ENCODE measurements at places on chromosomes 5 and 9.
A peak's percentile ranks its signal among the peaks of the same experiment; 100 is the strongest.

GRCh38 chr5:25262221-25262620 lies 617.4 kb upstream of the CDH10 start:
- no peak for DNase-seq
- H3K27ac ChIP-seq: no peak overlapping the region
- peaks cover 5% of the 10 kb centered on the region for H3K4me1 ChIP-seq
- no peak overlapping the region for H3K4me3 ChIP-seq
- no peaks in the 10 kb centered on the region for H3K27me3 ChIP-seq
- peaks cover 3% of the 10 kb centered on the region for H3K36me3 ChIP-seq

- H3K4me3 ChIP-seq: no peak overlapping the region
- no peaks in the 10 kb centered on the region for H3K36me3 ChIP-seq
- DNase-seq: no peak
- H3K27me3 ChIP-seq: no peaks in the 10 kb centered on the region
- 0 out of 2 replicates have a peak overlapping the region, but pooled peaks have one; percentile 79 for H3K27ac ChIP-seq
Observed at GRCh38 chr5:179268966-179269693, 76.1 kb downstream of the ADAMTS2 start.

DNA sequence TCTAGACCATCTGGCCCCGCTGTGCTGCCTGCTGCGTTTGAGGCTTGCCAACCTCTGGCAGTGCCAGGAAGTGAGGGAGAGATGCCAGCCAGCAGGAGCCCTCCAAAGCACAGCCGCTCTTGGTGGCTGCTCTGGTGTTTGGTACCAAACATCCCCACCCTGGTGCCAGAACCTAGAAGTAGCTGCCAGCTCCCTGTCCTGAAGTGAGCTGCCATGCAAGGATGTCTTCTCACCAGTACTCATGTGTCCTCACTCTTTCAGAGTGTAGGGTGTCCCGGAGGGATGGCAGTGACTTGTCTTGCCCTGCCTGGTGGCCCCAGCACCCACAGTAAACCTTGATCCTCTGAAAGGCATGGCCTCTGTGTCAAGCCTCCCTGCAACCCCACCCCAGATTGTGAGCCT lies 43.4 kb downstream of the AMBP start:
- 0 out of 2 replicates have a peak overlapping the region, but pooled peaks have one; percentile 53 for H3K27ac ChIP-seq
- H3K36me3 ChIP-seq: peaks cover 14% of the 10 kb centered on the region
- no peak overlapping the region for H3K4me3 ChIP-seq
- H3K27me3 ChIP-seq: no peaks in the 10 kb centered on the region
- peaks cover 14% of the 10 kb centered on the region for H3K4me1 ChIP-seq

- peaks cover 97% of the 10 kb centered on the region for H3K27me3 ChIP-seq
- H3K27ac ChIP-seq: no peak overlapping the region
- H3K4me1 ChIP-seq: peaks cover 55% of the 10 kb centered on the region
- H3K36me3 ChIP-seq: peaks cover 14% of the 10 kb centered on the region
- no peak for DNase-seq
Observed at GRCh38 chr9:128390813-128391711, 19.9 kb downstream of the URM1 start.

GRCh38 chr5:31231177-31231838 lies 37.8 kb downstream of the CDH6 start:
- no peak for DNase-seq
- H3K36me3 ChIP-seq: no peaks in the 10 kb centered on the region
- H3K27me3 ChIP-seq: no peaks in the 10 kb centered on the region
- H3K27ac ChIP-seq: no peak overlapping the region
- peaks cover 14% of the 10 kb centered on the region for H3K4me1 ChIP-seq

DNA sequence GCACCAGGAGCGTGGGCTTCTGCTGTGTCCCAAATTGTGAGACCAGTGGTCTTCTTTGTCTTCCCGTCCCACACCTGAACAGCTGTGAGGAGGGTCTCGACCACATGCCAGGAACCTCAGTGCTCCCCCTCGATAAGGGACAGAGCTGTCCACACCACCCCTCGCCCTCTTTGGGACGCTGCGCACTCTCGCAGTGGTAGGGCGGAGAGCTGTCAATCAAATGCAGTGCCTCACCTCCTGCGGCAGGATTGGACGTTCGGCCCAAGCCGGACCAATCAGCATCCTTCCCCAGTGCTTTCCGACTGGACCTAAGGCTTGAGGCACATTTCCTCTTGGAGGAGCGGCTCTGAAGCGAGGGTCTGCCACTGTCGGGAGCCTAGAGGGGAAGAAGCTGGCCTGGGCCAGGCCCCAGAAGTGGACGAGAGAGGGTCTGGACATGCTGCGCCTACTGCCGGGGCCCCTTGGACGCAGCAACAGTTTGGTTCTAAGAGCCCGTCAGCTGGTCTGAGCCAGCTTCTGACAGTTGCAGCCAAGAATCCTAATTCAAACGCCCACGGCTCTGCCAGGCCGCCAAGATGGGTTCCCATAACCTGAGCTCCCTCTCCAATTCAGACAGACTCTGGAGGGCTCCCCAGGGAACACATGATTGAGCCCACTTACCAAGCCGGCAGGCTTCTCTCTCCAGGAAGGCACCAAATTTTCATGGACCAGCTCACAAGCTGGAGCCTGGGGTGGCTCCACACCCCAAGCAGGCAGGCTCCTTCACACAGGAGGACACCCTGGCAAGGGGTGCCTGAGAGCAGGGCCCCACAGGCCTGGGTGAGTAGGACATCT lies 28.1 kb upstream of the ADAMTS2 start:
- no peaks in the 10 kb centered on the region for H3K36me3 ChIP-seq
- no peaks in the 10 kb centered on the region for H3K4me1 ChIP-seq
- H3K4me3 ChIP-seq: no peak overlapping the region
- peak; percentile 42 for DNase-seq
- H3K27me3 ChIP-seq: no peaks in the 10 kb centered on the region
- H3K27ac ChIP-seq: no peak overlapping the region

- DNase-seq: no peak
- H3K36me3 ChIP-seq: no peaks in the 10 kb centered on the region
- H3K4me1 ChIP-seq: 0 out of 2 replicates have a peak, but pooled peaks cover 3% of the 10 kb centered on the region
- H3K4me3 ChIP-seq: no peak overlapping the region
Observed at GRCh38 chr5:10538103-10538788, 25.6 kb upstream of the ANKRD33B start.

- peaks cover 15% of the 10 kb centered on the region for H3K36me3 ChIP-seq
- no peak overlapping the region for H3K27ac ChIP-seq
- H3K27me3 ChIP-seq: no peaks in the 10 kb centered on the region
Observed at GRCh38 chr9:137784046-137784445, 93.5 kb upstream of the CACNA1B start.

- H3K27ac ChIP-seq: no peak overlapping the region
- H3K27me3 ChIP-seq: no peaks in the 10 kb centered on the region
- H3K36me3 ChIP-seq: peaks cover 17% of the 10 kb centered on the region
- H3K4me3 ChIP-seq: no peak overlapping the region
- DNase-seq: no peak
Observed at GRCh38 chr5:84715091-84715490, 330.4 kb upstream of the EDIL3 start.

DNA sequence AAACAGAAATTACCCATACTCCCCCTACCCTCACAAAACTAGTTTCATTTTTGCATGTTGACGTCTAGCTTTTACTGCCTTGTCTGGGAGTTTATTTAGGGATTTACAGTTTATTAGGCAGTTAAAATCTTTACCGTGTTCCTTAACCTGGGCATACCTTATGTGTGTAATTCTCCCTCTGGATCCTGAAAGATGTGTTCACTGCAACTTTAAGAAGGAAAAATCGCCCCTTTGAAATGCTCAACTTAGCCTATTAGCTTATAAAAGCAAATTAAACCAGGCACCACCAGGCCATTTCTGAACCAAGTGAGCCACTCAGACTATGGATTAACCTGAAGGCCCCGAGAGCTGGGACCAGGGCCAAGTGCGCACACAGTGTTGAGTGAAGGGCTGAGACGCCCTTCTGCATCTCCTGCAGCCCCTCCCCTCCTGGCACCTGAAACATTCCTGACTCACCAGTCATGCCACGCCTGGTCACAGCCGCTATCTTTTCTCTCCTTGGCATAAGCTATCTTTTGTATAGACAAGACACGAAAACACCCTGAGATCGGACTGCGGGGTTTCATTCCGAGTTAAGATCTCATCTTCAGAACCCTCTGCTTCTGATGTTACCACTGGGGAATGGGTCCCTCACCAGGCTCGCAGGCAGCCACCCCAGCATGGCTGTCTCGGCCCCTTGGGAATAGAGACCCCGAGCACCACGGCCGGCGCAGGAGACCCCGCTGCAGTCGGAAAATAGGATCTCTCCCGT lies 111.9 kb downstream of the ROR2 start:
- no peak overlapping the region for H3K27ac ChIP-seq
- H3K4me3 ChIP-seq: no peak overlapping the region
- H3K4me1 ChIP-seq: peaks cover 48% of the 10 kb centered on the region
- H3K27me3 ChIP-seq: no peaks in the 10 kb centered on the region

DNA sequence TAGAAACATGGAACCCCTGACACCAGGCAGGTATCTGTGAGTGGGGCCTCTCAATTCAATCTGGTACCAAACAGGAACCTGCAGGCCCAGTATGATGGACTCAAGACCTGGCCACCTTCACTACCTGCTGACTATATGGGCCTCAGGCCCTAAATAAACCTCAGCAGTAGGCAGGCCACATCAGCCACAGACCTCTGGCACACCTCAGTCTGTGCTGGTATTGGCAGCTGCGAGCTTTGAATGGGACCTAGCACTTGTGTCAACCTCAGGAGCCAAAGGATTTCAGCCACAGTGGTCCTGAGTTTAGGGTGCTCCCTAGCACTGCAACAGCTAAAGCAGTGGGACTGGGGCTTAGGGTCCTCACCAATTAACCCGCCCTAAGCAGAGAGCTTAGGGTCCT lies 325.5 kb downstream of the ZNF608 start:
- peaks cover 4% of the 10 kb centered on the region for H3K27me3 ChIP-seq
- H3K27ac ChIP-seq: no peak overlapping the region
- no peak for DNase-seq
- H3K4me3 ChIP-seq: no peak overlapping the region
- H3K36me3 ChIP-seq: peaks cover 41% of the 10 kb centered on the region

- H3K27me3 ChIP-seq: peaks cover 22% of the 10 kb centered on the region
- no peak for DNase-seq
Observed at GRCh38 chr9:122087406-122088200, 5.5 kb downstream of the TTLL11 start.

DNA sequence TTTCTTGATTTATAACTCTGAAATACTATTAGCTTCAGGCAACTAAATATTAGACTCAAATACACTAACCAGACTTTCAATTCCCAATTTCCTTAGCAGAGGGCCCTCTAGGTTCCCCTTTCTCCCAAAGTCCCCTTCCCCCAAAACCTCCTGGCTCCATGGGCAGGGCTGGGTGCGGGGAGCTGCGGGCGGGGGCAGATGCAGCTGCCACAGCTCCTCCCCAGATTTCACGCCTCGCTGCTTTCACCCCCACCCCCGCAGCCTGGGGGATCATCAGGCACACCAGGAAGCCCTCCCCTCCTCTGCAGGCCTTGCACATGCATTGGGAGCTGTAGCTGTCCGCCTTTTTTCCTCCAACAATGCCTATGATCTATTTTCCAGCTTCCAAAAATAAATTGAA lies 82.8 kb upstream of the SPATA31C2 start:
- no peak overlapping the region for H3K27ac ChIP-seq
- no peak overlapping the region for H3K4me3 ChIP-seq
- DNase-seq: peak; percentile 27
- no peaks in the 10 kb centered on the region for H3K36me3 ChIP-seq
- H3K27me3 ChIP-seq: no peaks in the 10 kb centered on the region
- peaks cover 24% of the 10 kb centered on the region for H3K4me1 ChIP-seq

DNA sequence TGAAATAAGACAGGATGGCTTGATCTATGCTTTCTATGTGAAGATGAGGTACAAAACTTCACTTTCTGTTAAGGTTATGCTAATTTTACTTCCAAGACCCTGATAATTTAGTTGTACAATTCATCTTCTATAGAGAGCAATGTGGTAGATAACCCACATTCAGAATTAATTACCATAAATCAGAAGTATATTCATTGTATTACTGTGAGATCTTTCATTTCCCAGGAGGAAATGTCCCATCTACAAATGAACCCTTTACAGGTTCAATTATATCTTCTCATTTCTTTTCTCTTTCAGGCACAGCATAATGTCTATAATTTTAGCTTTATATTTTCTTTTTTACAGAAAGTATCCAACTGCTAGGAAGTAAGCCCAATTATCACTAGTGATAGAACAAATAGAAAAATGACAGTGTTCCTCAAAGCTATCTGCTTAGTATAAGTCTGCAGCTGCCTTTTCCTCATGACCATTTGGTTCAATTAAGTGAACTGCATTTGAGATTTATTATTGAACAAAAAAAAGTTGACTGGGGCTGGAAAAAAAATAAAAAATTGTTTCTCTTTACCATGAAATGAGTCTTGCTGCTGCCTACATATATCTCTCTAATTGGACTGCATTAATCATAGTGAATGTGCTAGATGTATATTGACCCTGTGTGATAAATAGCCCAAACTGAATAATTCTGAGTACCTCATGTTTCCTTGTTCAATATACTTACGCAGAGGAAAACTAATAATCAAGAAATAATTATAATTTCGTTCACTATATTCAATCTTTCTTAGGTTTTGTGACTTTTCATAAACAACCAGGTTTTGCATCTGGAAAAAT lies 1329.4 kb downstream of the PTPRD start:
- no peak overlapping the region for H3K4me3 ChIP-seq
- H3K36me3 ChIP-seq: no peaks in the 10 kb centered on the region
- no peaks in the 10 kb centered on the region for H3K4me1 ChIP-seq
- H3K27ac ChIP-seq: no peak overlapping the region

Data from WTC11 (cell line).